Ascending aorta (tissue), 2 donors: ENCODE measurements at places on chromosomes 1 and 21. TPM values are rescaled to one million over a fixed set of nuclear protein-coding genes. Genes with fewer than 3 reads are reported as not detected.

Gene MROH7
- 2.0 TPM for total RNA-seq

Gene GSTM1
- 89.4 TPM for total RNA-seq

Gene METTL18
- 19.2 TPM for total RNA-seq

Gene CFHR5
- not detected for total RNA-seq

Gene SLC25A33
- 0.11 TPM for total RNA-seq

Gene HSPA13
- total RNA-seq, result 14.8 TPM

Gene FHAD1
- not detected for total RNA-seq

Gene PTAFR
- 13.1 TPM for total RNA-seq

Gene ANGPTL7
- 2.0 TPM for total RNA-seq

Gene S100A2
- not detected for total RNA-seq

DNA sequence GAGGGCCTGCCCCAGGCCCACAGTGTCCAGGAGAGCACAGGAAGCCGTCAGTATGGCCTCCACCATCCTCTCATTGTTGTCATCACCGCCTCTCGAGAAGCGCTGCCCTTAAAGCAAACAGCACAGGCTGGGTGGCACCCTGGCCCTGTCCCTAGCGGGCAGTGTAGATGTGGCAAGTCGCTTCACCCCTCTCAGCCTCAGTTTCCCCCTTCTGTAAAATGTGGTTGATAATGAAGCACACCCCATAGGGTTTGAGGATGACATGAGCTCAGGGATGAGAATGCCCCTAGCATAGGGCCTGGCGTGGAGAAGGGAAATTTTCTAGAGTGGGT is 13.4 kb downstream of the PLA2G2F start:
- H3K27ac ChIP-seq, result no peak overlapping the region
- no peak for DNase-seq
- H3K4me1 ChIP-seq, result no peaks in the 10 kb centered on the region
- no peaks in the 10 kb centered on the region for H3K36me3 ChIP-seq
- no peaks in the 10 kb centered on the region for H3K27me3 ChIP-seq
- peak overlapping the region; percentile 44 for H3K4me3 ChIP-seq

- H3K27ac ChIP-seq, result no peak overlapping the region
- H3K4me1 ChIP-seq, result no peaks in the 10 kb centered on the region
- H3K36me3 ChIP-seq, result no peaks in the 10 kb centered on the region
- H3K27me3 ChIP-seq, result no peaks in the 10 kb centered on the region
- no peak overlapping the region for H3K4me3 ChIP-seq
Observed at GRCh38 chr21:21864321-21864840, 866.2 kb downstream of the NCAM2 start.

DNA sequence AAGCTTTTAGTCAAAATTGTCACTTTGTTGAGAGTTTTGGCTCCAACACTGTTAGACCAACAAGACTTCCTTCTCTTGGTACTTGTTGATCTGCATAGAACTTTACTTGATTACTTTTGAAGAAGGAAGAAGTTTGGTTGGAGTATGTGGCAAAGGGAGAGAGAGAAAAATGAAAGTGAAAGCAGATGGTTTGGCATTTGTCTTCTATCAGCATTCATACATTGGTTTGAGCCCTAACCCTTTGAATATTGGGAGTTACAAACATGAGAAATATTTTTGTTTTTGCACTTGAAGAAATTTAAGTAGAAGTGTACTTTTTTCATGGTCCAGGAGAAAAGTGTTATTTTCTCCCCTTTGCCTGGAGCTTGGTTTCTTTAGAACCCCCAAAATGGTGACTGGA is 169.8 kb downstream of the ADGRL4 start:
- no peaks in the 10 kb centered on the region for H3K36me3 ChIP-seq
- no peak overlapping the region for H3K4me3 ChIP-seq
- no peak overlapping the region for H3K27ac ChIP-seq
- H3K27me3 ChIP-seq, result no peaks in the 10 kb centered on the region
- H3K4me1 ChIP-seq, result no peaks in the 10 kb centered on the region

- no peaks in the 10 kb centered on the region for H3K36me3 ChIP-seq
- H3K27ac ChIP-seq, result no peak overlapping the region
- no peaks in the 10 kb centered on the region for H3K4me1 ChIP-seq
- DNase-seq, result no peak
- H3K27me3 ChIP-seq, result no peaks in the 10 kb centered on the region
- H3K4me3 ChIP-seq, result no peak overlapping the region
Observed at GRCh38 chr1:205499789-205500188, 4.7 kb upstream of the CDK18 start.

- DNase-seq, result no peak
- H3K4me1 ChIP-seq, result no peaks in the 10 kb centered on the region
- no peaks in the 10 kb centered on the region for H3K27me3 ChIP-seq
- H3K27ac ChIP-seq, result no peak overlapping the region
Observed at GRCh38 chr1:4464478-4464877, 189.9 kb upstream of the AJAP1 start.

DNA sequence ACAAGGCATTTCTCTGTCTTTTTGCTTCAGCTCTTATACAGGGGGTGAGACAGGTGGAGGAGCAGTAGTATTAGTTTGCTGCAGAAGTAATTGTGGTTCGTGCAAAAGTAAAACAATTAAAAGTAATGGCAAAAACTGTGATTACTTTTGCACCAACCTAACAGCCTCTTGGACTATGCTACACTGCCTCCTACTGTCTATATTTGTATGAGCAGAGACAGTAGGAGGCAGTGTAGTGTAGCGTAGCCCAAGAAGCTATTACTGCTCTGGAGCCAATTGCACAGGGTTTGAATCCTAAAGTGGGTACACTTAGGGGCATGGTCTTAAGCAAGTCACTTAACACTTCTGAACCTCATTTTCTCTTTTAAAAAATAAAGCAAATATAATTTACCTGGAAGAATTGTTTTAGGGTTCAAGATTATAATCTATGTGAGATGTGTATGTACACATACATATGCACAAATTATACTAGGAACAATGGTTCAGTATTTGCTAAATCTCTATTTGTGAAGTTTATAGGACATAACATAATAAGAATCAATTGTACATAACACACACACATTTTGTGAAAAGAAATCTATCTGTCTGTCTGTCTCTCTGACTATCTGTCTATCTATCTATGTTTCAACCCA is 103.8 kb downstream of the BRINP3 start:
- H3K27me3 ChIP-seq, result no peaks in the 10 kb centered on the region
- H3K4me1 ChIP-seq, result no peaks in the 10 kb centered on the region
- H3K36me3 ChIP-seq, result no peaks in the 10 kb centered on the region

- no peak for DNase-seq
- H3K27ac ChIP-seq, result no peak overlapping the region
- no peaks in the 10 kb centered on the region for H3K4me1 ChIP-seq
- H3K4me3 ChIP-seq, result no peak overlapping the region
- no peaks in the 10 kb centered on the region for H3K27me3 ChIP-seq
- no peaks in the 10 kb centered on the region for H3K36me3 ChIP-seq
Observed at GRCh38 chr1:233868461-233868860, 36.0 kb upstream of the SLC35F3 start.

GRCh38 chr1:154419620-154420571 is 14.8 kb downstream of the IL6R start:
- H3K27ac ChIP-seq, result peak overlapping the region; percentile 91
- peak; percentile 98 for DNase-seq
- H3K4me1 ChIP-seq, result peaks cover 22% of the 10 kb centered on the region
- H3K4me3 ChIP-seq, result peak overlapping the region; percentile 38
- H3K27me3 ChIP-seq, result no peaks in the 10 kb centered on the region

- H3K36me3 ChIP-seq, result no peaks in the 10 kb centered on the region
- H3K27me3 ChIP-seq, result no peaks in the 10 kb centered on the region
- DNase-seq, result peak; percentile 49
- no peak overlapping the region for H3K27ac ChIP-seq
- H3K4me1 ChIP-seq, result no peaks in the 10 kb centered on the region
- no peak overlapping the region for H3K4me3 ChIP-seq
Observed at GRCh38 chr1:228513236-228513900, 26.2 kb downstream of the RNF187 start.

GRCh38 chr1:13892671-13893325 is 192.8 kb downstream of the PRDM2 start:
- no peaks in the 10 kb centered on the region for H3K36me3 ChIP-seq
- H3K4me3 ChIP-seq, result peak overlapping the region; percentile 75
- no peaks in the 10 kb centered on the region for H3K27me3 ChIP-seq
- no peak for DNase-seq
- no peaks in the 10 kb centered on the region for H3K4me1 ChIP-seq

GRCh38 chr1:152566681-152567080 is at the start of gene LCE3E:
Gene LCE3E (minus strand): TSS chr1:152566780. CDS start chr1:152566208, 572 bp downstream.
- H3K4me3 ChIP-seq, result no peak within 1 kb of the TSS
- H3K27me3 ChIP-seq, result no peaks in the 10 kb centered on the region
- DNase-seq, result no peak

DNA sequence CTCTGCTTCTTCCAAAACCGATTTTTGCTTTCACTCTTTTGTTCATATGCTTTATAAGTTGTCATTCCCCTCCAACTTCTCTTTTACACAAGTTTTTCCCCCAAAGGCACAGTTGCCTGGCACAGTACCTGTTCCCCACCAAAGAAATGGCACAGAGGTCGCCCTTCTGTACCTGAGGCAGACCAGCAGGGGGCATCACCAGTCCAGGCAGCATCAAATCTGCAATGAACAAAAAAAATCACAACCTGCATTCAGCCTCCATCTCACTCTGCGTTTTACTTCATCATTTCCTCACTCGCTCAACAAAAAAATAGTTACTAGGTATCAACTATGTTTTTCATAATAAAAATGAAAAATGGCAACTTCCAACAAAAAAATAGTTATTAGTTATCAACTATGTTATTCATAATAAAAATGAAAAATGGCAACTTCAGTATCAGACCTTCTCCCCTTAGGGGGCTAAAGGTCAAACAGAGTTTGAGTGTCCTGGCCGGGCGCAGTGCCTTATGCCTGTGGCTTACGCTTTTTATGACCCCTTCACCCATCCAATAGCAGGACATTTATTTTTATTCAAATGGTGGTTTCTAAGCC is 4.1 kb downstream of the EIF2D start:
- DNase-seq, result no peak
- H3K4me1 ChIP-seq, result peaks cover 3% of the 10 kb centered on the region
- peaks cover 51% of the 10 kb centered on the region for H3K36me3 ChIP-seq
- H3K27me3 ChIP-seq, result no peaks in the 10 kb centered on the region

- H3K27me3 ChIP-seq, result no peaks in the 10 kb centered on the region
- no peaks in the 10 kb centered on the region for H3K36me3 ChIP-seq
- no peak for DNase-seq
- H3K27ac ChIP-seq, result no peak overlapping the region
Observed at GRCh38 chr21:21163904-21164303, 165.7 kb downstream of the NCAM2 start.

DNA sequence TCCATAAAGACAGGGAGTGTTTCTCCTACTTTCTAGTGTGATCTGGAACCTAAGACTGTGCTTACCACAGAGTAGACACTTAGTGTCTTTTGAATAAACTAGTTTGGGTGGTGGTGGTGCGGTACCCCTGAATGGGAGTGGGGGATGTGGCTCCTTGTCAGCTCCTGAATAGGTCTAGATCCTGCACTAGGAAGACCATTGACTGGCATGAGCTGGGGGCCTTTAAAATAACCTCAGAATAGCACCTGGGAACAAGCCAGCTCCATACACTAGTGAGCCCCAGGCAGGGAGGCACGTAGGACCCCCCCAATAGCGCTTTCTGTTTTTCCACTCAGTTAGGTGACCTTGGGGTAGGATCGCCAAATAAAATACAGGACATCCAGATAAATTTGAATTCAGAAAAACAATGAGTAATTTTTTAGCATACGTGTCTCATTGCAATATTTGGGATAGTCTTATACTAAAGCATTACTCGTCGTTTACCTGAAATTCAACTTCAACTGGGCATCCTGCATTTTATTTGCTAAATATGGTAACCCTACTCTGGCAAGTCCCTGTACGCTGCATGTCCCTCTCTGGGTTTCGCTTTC is 45.6 kb downstream of the AZIN2 start:
- H3K4me3 ChIP-seq, result peak overlapping the region; percentile 79
- H3K27me3 ChIP-seq, result no peaks in the 10 kb centered on the region
- DNase-seq, result no peak
- H3K36me3 ChIP-seq, result no peaks in the 10 kb centered on the region
- peaks cover 7% of the 10 kb centered on the region for H3K4me1 ChIP-seq
- peak overlapping the region; percentile 88 for H3K27ac ChIP-seq

GRCh38 chr1:110055493-110056284 is 14.8 kb downstream of the ALX3 start:
- no peak for DNase-seq
- peaks cover 88% of the 10 kb centered on the region for H3K36me3 ChIP-seq
- H3K4me1 ChIP-seq, result no peaks in the 10 kb centered on the region
- no peak overlapping the region for H3K27ac ChIP-seq
- no peak overlapping the region for H3K4me3 ChIP-seq

DNA sequence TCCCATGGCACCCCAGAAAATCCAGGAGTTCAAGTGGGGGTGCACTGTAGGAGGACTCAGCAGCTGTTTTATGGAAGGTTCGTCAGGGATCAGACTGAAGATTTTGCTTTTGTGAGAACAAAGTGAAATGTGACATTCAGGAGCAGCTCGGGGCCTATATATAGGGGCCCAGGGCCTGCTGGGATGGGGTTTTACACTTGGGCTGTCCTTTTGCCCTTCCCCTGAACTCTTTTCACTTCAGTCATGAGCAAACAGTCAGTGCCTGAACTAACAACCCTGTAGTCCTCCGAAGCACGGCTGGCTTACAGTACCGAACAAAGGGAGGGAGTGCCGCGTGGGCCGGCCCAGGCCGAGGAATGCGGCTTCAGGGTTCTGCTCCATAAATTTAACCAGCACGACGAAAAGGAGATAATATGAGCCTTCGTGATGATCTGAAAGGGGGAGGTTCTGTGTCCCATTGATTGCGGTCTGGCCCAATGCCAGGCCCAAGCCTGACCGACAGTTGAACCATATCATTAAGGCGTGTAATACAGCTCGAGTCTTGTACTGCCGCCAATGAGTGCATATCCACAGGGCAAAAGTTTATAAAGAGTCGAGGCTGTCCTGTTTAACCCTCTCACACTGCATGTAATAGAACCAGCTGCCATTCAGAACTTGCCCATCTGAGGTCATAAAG is 139.9 kb downstream of the DHRS3 start:
- H3K27me3 ChIP-seq, result no peaks in the 10 kb centered on the region
- H3K4me3 ChIP-seq, result no peak overlapping the region
- DNase-seq, result peak; percentile 42
- peak overlapping the region; percentile 88 for H3K27ac ChIP-seq
- peaks cover 39% of the 10 kb centered on the region for H3K4me1 ChIP-seq

DNA sequence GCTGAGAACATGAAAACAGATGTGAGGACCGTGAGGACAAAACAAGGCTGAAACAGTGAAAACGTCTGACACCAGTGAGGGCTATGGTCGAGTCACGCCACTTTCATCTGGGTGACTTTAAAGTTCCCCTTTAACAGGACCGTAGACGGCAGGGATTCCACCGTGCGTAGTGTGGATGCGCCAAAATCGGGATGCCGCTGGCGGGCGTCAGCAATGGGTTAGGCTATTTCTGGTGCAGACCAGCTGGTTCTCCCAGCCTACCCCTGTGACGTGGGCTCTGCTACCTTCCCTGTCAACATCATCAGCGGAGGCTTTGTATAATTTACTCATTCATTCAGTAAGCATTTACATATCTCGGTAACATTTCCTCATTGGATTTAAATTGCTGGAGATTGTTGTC is 246.6 kb upstream of the AJAP1 start:
- H3K4me3 ChIP-seq, result no peak overlapping the region
- no peaks in the 10 kb centered on the region for H3K4me1 ChIP-seq
- H3K36me3 ChIP-seq, result no peaks in the 10 kb centered on the region
- no peaks in the 10 kb centered on the region for H3K27me3 ChIP-seq
- H3K27ac ChIP-seq, result no peak overlapping the region
- no peak for DNase-seq
